ENCODE measurements at places on chromosomes 7 and 10. TPM values are rescaled to one million over a fixed set of nuclear protein-coding genes. Genes with fewer than 3 reads are reported as not detected.

GRID2IP gene
- total RNA-seq = 0.31 TPM

CASP2 gene
- total RNA-seq = 27.0 TPM

LRRN3 gene
- 2.5 TPM for total RNA-seq

TMEM178B gene
- total RNA-seq = 2.5 TPM

TAF6 gene
- total RNA-seq = 38.6 TPM

GNGT1 gene
- not detected for total RNA-seq

ENTPD7 gene
- total RNA-seq = 9.7 TPM

MDH2 gene
- total RNA-seq = 78.9 TPM

INSIG1 gene
- 52.3 TPM for total RNA-seq

BEND7 gene
- total RNA-seq = 5.1 TPM

SPOCK2 gene
- 8.3 TPM for total RNA-seq

POLR2J gene
- total RNA-seq = 9.5 TPM

CUEDC2 gene
- total RNA-seq = 54.5 TPM

LHFPL3 gene
- not detected for total RNA-seq

SKAP2 gene
- 2.2 TPM for total RNA-seq

STOX1 gene
- total RNA-seq = 5.0 TPM

MYOZ1 gene
- 706 TPM for total RNA-seq

CNNM1 gene
- 0.92 TPM for total RNA-seq

NUDT13 gene
- total RNA-seq = 2.1 TPM

PCLO gene
- total RNA-seq = 2.7 TPM

ZNF783 gene
- 8.5 TPM for total RNA-seq

ZPBP gene
- not detected for total RNA-seq

TCAF2 gene
- 4.8 TPM for total RNA-seq

KCNK18 gene
- not detected for total RNA-seq

FOXI2 gene
- total RNA-seq = not detected

SGCE gene
- total RNA-seq = 266 TPM

STEAP2 gene
- 15.5 TPM for total RNA-seq

FBXL13 gene
- 1.3 TPM for total RNA-seq

CAMK2B gene
- total RNA-seq = 26.7 TPM

MRLN gene
- 120 TPM for total RNA-seq

CDC14C gene
- total RNA-seq = not detected

HOXA9 gene
- not detected for total RNA-seq

CYP2C19 gene
- 2.1 TPM for total RNA-seq

All from tongue (tissue), 3 donors.